ENCODE measurements at places on chromosomes 2 and 18. TPM values are rescaled to one million over a fixed set of nuclear protein-coding genes. Genes with fewer than 3 reads are reported as not detected.

DNA sequence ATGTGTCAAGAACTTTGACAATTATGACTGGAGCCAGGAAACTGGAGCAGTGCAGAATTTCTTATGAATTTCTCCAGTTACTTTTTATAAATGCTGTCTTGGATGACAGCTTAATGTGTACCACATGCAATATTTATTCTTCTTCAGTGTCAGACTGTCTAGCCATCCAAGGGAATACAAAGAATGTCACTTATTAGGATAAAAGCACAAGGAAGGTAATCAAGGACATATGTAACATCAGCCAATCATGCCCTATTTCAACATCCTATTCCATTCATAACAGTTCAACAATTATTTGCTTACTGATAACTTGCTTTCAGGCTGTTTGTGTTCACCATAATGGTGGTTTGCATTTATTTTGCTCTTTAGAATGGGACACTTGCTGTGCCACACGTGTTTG, 139.8 kb downstream of the OLA1 start:
- no peak for ATAC-seq

- no peak for ATAC-seq
These were observed 91.3 kb downstream of the NBEAL1 start for GRCh38 chr2:203105996-203106395.

- ATAC-seq = no peak
These were observed 59.0 kb downstream of the SDC1 start for GRCh38 chr2:20165677-20166509.

DNA sequence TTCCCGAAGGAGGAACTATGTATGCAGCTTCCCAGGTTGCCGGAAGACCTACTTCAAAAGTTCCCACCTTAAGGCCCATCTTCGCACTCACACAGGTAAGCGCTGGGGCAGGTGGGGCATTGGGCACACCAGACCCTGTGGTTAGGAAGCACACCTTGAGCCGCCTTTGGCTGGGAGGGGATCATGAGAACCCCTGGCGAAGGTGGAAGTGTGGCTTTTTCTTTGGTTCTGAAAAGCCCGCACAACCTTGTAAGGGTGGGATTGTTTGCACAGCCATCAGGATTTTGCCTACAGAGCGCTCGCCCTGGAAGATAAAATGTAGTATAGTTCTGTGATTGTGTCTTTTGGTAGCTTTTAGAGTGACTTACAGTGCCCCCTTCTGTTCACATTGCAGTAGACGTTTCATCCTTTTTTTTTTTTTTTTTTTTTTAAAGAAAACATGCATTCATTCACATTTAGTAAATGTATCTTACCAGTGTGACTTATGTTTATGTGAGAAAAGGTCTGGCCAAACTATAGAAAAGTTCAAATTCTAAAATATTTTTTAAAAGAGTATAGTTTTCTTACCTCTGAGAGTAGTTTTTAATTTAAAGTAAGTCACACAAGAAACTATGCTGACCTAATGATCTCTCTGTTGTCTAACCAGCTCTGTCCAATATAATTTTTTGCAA, 5.3 kb downstream of the KLF11 start:
- no peak for ATAC-seq

GRCh38 chr2:2663401-2664036, 332.4 kb upstream of the MYT1L start:
- ATAC-seq = no peak

DNA sequence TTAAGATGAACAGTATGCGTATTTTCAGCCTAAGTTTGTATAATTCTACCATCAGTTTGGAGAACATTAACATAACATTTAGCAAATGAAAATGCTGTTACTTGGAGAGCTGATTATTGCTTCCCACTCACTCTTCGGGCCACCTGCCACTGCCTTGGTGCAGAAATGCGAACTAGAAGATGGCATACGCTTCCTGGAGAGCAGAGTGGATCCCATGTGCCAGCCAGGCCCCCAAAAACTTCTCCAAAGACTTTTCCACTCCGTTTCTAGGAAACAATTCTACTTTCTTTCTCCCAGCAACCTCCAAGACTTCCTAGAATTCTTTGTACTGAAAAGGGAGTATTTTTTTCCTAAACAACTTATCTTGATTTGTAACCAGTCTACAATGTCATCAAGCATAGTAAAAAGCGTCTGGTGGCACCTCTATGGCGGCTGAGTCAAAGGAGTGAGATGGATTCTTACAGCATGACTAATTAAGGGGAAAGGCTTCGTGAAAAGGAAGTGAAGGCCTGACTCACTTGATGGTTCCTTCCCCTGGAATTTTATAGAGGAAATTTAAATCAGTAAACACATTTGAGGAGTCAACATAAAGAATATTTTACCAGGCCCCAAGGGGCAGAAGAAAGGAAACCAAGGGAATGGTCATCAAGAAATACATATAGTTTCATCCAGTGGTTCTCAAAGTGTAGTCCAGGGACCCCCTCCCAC, 36.6 kb downstream of the FEZ2 start:
- ATAC-seq = peak; percentile 65

Gene GREB1
- 8.8 TPM for total RNA-seq

DNA sequence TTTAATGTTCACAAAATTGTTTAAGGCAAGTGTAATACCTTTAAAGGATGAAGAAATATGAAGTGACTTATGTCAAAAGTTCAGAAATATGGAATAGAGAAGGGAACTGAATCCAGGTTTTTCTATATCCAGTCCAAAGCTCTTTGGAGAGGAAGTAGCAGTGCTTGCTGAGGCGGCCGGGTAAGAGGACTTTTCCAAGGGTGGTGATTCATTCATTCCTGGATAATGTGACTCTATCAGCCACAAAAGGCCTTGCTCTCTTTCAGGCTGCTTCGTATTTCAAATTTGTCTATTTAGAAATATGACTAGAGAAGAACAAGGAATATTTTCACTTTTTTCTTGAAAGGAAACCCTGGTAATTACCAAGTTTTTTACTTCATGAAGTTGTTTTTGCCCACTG, 830.1 kb upstream of the ZEB2 start:
- ATAC-seq = no peak

DNA sequence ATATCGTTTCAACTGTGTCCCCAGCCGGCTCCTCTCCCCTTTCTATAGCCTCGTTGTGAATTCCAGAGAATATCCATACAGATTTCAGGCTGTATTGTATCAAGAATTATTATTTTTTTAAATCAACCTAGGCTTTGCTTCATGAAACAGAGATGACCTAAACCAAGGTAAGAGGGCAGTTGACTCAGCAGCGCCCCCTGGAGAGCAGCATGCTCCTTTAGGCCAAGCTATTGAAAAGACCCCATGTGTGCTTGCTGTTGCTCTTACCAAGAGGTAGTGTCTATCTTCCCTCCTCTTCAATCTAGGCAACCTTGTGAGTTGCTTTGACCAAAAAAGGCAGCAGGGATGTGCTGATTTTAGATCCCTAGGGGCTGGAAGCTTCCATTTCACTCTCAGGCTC, 426.7 kb upstream of the SMIM21 start:
- ATAC-seq = no peak

DNA sequence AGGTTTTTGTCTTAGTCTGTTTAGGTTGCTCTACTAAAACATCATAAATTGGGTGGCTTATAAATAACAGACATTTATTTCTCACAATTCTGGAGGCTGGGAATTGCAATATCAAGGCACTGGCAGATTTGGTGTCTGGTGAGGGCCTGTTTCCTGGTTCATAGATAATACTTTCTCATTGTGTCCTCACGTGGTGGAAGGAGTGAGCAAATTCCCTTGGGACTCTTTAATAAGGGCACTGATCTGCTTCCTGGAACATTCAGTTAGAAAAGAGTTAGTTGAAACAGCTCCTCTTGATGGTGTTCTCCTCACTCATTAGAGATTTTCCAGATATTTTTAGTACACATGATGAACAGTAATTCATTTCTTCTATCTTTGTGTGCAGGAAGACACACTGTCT, 22.3 kb downstream of the COL4A3 start:
- ATAC-seq = no peak

- no peak for ATAC-seq
These were observed 22.5 kb downstream of the SRSF7 start for GRCh38 chr2:38728694-38729093.

GRCh38 chr2:53467467-53468180, 300.0 kb upstream of the CHAC2 start:
- peak; percentile 58 for ATAC-seq

Gene DCDC2C
- not detected for total RNA-seq

DNA sequence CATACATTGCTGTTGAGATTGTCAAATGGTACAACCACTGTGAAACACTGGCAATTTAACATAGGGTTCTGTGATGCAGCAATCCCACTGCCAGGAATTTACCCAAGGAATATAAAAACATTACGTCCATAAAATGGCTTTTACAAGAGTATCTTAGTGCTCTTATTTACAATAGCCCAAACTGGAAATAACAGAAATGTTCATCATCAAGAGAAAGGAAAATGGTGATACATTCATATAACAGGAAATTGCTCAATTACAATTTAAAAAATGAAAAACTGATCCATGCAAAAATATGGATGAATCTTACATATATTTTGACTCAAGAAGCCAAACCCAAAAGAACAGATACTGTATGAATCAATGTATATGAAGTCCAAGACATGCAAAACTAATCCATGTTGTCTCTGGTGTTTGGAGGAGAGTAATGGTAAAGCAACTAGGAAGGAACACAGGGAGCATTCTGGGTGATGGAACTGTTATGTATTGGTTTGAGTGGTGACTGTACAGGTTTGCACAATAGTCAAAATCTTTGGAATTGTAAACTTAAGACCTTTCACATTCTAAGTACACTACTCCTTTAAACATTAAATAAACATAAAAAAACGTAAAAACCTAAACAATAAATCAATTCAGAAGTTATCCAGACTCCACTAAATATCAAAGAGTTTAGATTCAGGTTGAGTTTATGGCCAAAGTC, 104.8 kb upstream of the WDR75 start:
- ATAC-seq = no peak

DNA sequence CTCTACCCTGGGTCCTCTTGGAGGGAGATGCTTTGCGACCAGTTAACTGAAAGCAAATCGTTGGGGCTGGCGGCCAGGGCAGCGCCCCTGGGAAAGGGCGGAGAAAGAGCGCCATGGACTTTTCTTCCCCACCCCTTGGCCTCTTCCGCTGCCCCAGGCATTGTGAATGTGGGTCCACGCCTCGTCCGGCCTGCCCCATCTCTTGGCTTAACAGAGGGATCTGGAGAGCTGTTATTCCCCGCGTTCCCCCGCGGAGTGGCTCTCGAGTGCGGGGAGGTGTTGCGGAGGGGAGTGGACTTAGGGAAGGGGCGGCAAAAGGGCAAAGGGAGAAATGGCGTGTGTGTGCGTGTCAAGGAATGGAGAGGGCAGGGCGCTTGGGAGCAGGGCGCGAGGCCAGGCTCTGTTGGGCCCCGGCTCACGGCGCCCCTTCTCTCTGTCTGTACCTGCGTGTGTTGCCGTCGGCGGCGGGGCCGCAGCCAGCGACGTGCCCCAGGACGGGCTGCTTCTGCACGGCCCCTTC, 6.6 kb downstream of the EMX1 start:
- no peak for ATAC-seq

DNA sequence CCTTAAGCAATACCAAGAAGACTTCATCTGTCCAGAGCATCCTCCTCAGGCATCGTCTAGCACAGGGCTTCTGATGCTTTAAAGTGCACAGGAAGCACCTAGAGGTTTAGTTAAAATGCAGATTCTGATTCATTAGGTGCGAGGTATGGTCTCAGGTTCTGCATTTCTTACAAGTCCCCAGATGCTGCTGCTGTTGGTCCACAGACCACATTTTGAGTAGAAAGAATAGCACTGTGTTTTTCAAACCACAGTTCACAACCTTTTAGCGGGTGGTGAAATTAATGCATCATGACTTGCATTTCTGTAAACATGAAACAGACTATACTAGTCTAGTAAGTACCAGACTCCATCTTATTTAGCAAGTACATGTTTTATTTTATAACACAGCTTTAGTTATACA, 134.6 kb downstream of the TMEFF2 start:
- no peak for ATAC-seq

Gene FNDC4
- total RNA-seq = 10.7 TPM

GRCh38 chr18:45664824-45665763, 49.8 kb downstream of the SLC14A2 start:
- peak; percentile 73 for ATAC-seq

Gene CTAGE1
- total RNA-seq = not detected

Gene ABCB11
- 0.13 TPM for total RNA-seq

DNA sequence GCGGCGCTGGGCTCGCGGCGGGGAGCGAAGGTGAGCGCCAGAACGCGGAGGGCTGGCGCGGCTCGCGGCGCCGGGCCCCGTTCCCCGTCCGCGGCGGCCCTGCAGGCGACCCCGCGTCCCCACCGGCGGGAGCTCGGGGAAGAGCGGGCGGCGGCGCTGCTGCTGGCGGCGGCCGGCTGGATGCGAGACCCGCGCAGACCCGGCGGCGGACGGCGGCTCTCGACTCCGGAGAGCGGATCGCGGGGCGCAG, 213 bp downstream of the DOK6 start:
- ATAC-seq = no peak

Gene TUBA4B
- total RNA-seq = not detected

- peak; percentile 72 for ATAC-seq
These were observed 96.1 kb downstream of the PID1 start for GRCh38 chr2:229174794-229175496.

Gene ANO7
- total RNA-seq = 0.79 TPM

DNA sequence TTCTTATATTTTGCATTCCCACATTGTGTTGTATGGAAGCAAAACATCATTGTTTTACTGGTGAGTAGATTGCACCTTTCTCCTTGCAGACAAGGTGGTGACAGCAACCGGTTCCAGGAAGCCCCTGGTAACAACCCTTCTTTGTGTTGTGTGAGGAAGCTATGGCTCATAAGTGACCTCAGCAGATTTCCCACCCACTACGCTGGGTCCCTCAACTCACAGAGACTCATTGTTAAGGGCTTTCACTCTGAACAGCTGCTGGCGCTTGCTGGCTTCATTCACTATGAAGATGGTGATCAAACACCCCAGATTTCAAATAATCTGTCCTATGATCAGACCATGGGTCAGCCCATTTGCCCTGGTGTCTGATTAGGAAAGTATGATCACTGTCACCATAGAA, 53.4 kb downstream of the WIPF1 start:
- ATAC-seq = no peak

GRCh38 chr2:173957517-173957916, 7.7 kb downstream of the SP3 start:
- ATAC-seq = no peak

Gene SLC38A11
- 1.9 TPM for total RNA-seq

DNA sequence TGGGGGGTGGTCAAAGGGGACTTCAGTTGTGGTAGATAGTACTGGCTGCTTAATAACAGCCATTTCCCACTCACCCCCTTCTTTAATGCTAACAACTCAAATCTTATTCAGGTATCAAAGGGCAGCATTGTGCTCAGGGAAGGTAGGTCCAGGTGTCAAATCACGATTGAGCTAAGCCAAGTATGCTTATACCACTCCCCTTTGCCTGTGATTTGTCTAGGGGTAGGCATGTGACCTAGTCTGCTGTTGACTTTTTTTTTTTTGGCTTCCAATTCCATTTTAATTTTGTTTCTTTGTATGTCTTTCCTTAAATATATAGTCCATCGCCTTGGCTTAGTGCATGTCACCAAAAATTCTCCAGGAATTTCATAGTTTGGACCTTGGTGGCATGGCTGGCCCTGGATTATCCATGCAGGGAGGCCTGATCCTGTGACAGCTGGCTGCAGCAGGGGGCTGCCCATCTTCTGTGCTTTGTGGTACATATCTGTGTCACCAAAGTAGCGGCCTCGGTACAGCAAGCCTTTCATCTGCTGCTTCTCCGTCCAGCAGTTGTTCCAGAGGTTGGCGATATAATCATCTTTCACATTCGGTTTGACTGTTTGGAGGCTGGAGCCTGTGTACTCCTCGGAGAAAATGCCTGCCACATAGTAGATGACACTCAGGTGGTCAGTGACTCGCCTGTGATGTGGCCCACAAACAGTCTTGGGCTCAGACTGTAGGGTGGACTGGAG, 68.1 kb upstream of the SPRED2 start:
- ATAC-seq = no peak

Gene LIPG
- total RNA-seq = 0.16 TPM

Data from gastroesophageal sphincter (tissue), 4 donors.